Hematopoietic multipotent progenitor cell treated with erythropoietin and hydrocortisone succinate and interleukin-3 and kit ligand, for 15 days (in vitro differentiated cells): ENCODE measurements at places on chromosomes 12 and 14.

GRCh38 chr12:48034835-48035805 lies 30.8 kb upstream of the COL2A1 start:
- no peak for DNase-seq

DNA sequence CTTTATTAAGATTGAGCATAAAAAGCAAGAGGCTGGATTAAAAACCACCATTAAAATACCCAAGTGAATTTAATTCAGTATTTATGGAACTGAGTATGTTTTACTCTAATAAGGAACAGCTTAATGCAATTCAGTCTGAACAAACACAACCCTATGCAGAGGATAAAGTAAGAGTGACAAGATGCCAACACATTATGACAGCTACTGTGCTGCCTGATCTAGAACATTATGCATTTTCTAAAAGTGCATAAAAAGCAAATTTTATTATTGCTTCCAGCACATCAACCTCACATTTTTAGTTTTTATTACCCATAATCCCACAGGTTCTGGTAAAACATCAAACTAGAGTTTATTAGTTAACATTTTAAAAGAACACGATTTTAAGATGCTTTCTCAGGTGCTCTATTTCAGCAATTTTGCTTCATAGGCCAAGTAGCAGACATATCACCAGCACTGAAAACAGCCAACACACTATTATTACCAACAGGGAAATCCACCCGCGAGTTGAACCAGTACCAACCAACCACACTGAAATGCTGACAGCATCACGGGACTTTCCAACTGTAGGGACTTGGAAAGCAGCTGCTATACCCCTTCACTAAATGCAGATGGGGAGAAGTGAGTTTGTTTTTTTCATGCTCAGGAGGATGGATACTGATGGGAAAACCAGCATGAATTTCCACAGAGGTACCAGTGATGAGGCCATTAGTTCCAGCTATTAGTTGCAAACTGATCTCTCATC lies 372.1 kb downstream of the KCNH5 start:
- no peak for DNase-seq

- no peak for DNase-seq
Observed at GRCh38 chr12:132191715-132192553, 47.7 kb downstream of the NOC4L start.

- no peak for DNase-seq
Observed at GRCh38 chr12:2251526-2252209, 198.9 kb downstream of the CACNA1C start.

DNA sequence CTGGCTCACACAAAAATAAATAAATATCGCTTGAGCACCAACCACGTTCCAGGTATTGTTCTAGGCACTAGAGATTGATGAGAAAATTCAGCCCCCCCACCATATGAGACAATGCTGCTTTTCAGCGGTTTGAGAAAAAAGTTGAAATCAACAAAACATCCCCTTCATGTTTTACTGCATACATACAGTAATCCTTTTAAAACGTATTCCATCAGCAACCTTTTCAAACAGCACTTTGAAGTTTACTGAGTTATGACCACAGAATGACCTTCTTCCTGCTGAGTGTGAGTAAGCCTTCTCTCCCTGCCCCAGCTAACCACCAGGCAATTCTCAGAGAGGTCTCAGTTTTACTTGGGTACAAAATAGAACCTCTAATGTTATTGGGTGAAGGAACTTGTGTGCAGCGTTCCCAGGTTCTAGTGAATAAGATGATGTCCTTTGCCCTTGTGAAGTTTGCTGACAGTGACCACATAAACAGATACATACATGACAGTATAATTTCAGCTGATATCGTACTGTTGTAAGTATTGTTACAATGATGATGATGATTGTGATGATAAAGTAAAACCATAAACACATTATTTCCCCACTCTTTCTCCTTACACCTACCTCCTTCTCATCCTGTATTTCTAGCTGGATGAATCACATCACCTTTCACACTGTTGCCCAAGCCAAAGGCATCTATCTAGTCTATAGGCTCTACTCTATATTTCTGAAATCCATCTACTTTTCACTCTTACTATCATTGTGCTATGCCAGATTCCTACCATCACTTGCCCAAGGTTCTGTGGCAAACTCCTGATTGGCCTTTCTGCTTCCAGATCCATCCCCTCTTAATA lies 124.4 kb upstream of the KRR1 start:
- DNase-seq, result no peak

DNA sequence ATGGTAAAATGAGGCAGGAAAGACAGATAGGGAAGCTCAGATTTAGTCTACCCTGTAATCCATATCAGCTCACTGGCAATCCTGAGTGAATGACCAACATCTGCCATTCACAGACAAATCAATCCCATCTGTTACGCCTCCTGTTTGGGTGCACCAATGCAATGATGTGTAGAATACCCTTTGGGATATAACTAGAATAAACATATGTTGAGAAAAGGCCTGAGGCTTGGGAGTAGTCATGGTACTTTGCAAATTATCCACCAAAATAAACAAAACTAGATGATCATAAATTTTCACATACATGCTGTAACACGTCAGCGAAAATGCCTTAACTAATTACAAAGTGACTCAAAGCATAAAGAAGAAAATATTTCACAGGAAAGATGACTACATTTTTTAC lies 78.8 kb downstream of the KCNC2 start:
- no peak for DNase-seq

GRCh38 chr12:22069851-22070250 lies 23.8 kb downstream of the CMAS start:
- no peak for DNase-seq

- DNase-seq, result no peak
Observed at GRCh38 chr12:13179211-13180074, 17.1 kb upstream of the EMP1 start.

DNA sequence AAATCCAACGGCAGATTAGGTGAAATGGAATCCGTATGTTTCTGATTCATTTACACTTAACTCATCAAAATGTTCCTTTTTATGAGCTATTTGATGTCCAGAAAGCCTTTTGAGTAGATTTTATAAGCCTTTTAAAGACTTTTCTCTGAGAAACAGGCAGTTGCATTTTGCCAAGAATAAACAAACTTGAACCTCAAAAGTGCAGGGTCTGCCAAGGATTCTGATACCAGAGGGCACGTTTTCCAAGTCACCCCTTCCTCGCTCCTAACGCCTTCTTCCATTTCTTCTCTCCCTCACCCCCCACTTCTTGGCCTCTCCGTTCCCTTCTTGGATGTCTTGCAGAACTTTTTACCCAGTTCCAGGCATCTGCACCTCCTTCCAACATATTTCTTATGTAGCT lies 200.6 kb upstream of the TBX3 start:
- DNase-seq, result no peak

DNA sequence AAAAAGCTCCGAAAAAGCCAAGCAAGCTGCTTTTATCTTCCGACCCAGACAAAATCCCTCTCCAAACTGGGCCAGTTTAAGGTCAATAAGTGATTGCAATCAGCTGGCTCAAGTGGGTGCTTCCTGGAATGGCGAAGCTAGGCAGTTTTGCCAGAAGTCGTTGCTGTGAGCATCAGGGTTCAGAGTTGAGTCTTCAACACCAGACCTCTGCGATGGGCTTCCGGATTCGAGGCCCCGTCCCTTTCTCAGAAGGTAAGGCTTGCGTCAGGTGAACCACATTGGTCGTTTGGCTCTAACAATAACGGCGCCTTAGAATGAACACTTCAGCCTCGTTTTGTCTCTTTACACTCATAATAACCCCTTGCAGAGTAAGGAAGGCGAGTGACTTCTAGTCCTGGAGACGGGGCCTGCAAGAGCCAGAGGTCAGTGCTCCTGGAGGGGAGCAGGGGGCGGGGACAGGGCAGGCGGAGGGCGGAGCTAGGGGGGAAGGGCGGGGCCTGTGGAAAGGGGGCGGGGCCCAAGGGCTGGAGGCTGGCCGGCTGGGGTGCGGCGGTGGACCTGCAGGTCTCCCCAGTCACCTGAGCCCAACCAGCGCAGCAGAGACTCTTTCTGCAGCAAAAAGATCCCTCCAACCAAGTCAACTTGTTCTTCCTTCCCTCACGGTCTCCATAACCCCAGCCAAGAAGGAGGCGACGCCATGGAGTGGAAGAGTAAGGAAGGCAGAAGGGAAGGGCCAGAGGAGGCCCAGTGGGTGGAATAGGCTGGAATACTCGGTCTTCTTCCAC lies 34.0 kb upstream of the NFYB start:
- DNase-seq, result no peak

DNA sequence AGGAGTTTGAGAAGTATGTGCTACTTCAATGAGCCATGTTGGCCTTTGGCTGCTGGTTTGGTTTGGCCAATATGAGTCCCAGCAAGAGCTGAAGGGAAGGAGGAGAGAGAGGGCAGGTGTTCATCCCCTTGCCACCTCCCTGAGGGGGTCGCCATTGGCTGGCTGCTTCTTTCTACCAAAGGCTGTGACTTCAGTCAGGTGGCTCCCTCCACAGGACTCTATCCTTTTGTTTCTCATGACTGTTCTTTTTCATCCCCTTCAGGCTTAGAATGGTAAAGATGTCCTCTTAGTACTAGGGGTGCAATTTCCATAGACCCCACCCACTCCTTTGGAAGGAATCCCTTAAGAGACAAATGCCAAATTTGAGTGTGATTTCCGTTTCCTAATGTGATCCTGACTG lies 31.2 kb upstream of the OTOGL start:
- no peak for DNase-seq

DNA sequence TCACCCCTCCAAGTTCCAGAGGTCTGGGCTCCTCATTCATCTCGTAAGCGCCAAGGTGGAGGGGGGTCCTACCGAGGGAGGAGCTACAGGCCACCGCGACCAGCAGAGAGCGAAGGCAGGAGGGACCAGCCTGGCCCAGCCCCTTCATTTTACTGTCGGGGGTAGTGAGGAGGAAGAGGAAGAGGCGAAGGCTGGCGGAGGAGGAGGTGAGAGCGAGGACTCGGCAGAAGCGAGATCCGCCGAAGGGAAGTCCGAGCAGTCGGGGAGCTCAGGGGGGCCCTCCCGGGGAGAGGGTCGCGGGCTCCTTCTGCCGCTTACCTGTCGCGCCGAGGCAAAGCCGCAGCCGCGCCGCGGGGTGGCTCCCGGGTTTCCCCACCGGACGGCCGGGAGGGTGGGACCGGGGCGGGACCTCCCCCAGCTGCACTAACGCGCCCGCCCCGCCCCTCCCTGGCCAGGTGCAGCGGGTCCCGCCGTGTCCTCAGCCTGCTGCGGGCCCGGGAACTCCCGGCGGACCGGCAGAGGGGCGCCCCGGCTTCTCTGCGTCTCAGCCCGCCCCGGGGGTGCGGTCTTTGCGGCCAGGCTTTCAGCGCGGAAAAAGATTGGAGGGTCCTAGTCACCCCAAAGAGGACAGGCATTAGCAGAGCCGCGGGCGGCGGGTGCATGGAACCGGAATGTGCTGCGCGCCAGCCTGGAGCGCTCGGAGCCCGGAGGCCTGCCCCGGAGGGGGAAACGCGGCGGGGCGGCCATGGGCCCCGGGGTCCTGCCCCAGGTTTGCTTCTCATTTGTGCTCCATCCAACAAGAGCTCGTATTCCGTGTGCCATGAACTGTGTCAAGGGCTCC lies at the start of gene GALNT6:
Gene GALNT6 (minus strand): TSS at position 124 of the 841 bp plus-strand sequence. CDS start 11,625 bp downstream, outside the sequence.
- peak; percentile 58 for DNase-seq

DNA sequence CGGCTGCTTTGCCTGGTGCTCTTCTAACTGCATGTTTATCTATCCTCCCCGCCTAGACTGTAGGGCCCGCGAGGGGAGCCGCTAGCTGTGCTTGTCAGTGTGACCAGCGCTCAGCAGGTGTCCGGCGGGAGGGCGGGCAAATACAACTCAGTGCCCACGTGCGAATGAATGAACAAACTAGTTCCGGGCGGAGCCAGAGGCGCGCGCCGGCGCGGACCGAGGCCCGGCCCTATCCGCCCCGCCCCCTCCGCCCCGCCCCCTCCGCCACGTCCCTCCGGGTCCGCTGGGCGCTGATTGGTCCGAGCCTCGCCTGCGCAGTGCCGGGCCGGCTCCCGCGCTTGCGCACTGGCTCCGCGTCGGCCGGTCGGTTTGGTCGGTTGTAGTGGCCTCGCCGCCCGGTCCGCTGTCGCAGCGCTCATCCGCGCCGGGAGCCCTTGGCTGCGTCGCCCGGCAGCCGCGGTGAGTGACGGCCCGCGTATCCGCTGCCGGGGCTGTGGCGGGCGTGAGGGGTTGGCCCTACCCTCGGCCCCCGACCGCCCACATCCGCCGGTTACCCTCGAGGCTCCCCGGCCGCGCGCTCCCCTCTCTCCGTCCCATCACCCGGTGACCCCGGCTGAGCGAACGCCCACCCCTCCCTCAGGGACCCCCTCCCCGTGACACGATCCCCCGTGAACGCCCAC lies 60.0 kb downstream of the DDX51 start:
- peak; percentile 92 for DNase-seq

- DNase-seq, result no peak
Observed at GRCh38 chr12:131101703-131102492, 148.2 kb downstream of the ADGRD1 start.

DNA sequence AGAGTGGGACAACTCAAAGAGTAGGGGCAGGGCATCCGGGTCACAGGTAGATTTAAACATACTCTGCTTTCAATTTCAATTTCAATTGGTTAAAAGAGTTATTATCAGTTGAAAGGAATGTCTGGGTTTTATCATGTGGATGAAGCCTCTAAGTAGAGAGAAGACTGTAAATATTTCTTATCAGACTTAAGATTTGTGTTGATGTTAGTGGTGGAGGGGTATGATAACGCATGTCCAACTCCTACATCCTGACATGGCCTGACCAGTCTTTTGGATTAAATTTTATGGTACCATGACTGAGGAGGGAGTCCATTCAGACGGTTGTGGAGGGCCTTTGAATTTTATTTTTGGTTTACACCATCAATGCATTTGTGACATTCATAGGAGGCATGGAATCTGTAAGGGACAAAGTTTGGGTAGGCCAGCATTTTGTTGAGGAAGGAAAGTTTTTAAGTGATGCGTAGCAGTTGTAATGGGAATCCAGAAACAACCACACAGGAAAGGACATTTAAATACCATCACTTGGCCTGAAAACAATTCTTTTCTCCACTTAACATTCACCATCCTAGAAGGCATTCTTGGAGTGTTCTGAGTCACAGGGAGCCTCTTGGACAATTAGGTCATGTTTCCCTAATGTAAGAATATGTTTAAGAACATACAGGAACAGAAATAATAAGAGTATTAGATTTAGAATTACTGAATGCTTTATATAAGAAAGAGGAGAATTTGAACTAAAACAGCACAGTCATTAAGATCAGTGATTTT lies 371.9 kb downstream of the ATP23 start:
- no peak for DNase-seq

GRCh38 chr12:22682663-22683062 lies 57.7 kb downstream of the ETNK1 start:
- no peak for DNase-seq

- DNase-seq, result no peak
Observed at GRCh38 chr12:53097564-53098353, at the start of gene IGFBP6. Gene IGFBP6 (plus strand): TSS chr12:53097667. CDS start chr12:53097718, 51 bp downstream.

- peak; percentile 48 for DNase-seq
Observed at GRCh38 chr14:49892301-49892635, 614 bp upstream of the ARF6 start.

- no peak for DNase-seq
Observed at GRCh38 chr14:66072190-66073084, 413.7 kb upstream of the CCDC196 start.

GRCh38 chr12:91781114-91781513 lies 364.5 kb downstream of the BTG1 start:
- DNase-seq, result no peak

DNA sequence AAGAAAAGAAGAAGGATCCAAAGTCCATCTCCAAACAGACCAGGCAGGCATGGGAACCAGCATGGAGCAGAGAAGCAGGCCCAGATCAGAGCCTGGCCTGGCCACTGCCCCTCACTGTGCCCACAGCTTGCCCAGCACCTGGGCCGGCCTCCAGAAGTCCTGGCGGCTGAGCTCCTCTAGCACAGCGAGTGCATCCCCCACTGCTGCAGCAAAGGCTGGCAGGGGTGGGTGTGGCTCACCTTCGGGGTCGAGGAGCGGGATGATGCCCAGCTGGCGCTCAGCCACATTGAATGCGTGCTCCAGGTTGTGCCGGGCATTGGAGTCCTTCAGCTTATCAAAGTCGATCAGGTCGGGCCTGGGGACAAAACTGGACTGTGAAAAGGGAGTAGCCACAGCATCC lies 78.7 kb downstream of the SPTB start:
- no peak for DNase-seq
